ENCODE measurements at places on chromosomes 12 and 14. TPM values are rescaled to one million over a fixed set of nuclear protein-coding genes. Genes with fewer than 3 reads are reported as not detected.

Gene NUAK1
- 6.8 TPM for total RNA-seq

Gene TUNAR
- not detected for total RNA-seq

Gene PLEK2
- 15.0 TPM for total RNA-seq

Gene BATF
- total RNA-seq = 2.3 TPM

Gene GYS2
- total RNA-seq = not detected

DNA sequence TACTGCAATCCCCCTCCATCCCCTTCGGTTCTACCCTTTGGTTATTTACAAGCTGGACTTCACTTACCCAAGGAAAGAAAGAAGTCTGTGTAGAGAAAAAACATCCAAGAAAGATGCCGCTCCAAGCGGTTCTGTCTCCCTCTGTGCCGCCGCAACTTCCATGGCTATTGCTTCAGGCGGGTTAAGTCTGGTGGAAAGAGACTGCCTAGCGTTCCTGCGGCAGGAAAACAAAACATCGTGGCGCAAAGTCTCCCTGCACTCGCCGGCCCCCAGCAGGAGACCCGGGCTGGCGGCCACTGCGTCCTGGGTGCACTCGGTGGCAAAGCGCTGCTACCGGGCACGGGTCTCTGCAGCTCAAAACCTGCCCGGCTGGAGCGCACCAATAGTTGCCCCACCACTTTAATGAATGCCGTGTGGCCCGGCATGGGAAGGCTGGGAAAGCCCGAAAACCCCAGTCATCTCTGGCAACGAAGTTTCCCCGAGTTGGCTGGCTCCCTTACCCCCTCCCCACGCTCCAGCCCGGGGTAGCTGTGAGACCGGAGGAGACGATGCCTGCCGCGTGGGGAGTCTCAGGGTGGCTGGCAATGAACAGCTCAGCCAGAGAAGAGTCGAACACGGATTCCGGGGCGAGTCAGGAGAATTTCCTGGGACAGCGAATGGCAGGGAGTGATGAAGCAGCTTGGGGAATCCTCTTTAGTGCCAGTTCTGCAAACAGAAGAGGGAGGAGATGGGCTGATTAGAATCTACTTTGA lies 3.5 kb upstream of the KCNK10 start:
- DNase-seq = no peak

DNA sequence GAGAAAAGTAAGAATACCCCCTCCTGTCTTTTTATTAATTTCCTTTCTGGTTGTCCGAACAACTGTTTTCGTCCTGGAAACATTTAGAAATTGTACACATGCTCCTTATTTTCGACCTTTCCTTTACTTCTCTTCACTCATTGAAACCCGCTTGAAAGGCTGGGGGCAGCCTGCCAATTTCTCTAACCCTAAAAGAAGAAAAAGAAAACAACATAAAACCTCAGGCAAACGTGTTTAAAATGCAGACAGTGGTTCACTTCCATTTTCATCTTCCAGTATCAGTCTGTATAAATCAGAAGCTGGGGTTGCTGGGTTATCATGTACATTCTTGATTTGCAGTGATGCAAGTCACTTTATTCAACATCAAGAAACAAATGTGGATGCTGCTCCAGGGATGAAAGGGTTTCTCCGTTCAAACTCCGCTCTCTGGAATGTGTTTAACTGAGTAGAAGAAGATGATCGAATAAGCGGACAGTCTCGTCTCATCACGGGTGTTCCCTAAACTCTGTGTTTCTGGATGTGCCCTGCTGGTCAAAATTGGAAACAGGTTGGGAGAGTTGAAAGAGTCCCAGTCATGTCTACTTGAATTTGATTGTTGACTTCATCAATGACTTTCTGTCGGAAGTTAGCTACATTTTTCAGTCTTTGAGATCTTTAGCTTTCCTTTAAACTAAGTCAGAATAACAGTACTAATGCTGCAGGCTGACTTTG lies 1042.2 kb downstream of the BCL11B start:
- DNase-seq = no peak

DNA sequence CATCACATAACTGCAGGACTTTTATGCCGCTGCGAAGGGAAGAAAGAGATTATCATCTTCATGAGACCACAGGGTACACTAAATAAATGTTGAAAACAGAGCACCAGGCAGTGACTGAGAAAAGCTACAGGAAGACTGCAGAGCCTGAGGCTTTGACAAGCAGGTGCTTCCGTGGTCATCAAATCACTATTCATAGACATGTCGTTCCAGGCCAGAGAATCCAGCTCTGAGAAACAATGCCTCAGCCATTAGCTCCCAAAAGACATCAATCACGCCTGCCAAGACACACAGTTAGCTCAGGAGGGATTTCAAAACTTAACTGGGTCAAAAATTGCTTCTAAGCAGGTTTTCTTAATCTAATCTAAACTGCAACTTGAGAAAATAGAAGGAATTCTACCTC lies 47.2 kb upstream of the GARIN6 start:
- no peak for DNase-seq

DNA sequence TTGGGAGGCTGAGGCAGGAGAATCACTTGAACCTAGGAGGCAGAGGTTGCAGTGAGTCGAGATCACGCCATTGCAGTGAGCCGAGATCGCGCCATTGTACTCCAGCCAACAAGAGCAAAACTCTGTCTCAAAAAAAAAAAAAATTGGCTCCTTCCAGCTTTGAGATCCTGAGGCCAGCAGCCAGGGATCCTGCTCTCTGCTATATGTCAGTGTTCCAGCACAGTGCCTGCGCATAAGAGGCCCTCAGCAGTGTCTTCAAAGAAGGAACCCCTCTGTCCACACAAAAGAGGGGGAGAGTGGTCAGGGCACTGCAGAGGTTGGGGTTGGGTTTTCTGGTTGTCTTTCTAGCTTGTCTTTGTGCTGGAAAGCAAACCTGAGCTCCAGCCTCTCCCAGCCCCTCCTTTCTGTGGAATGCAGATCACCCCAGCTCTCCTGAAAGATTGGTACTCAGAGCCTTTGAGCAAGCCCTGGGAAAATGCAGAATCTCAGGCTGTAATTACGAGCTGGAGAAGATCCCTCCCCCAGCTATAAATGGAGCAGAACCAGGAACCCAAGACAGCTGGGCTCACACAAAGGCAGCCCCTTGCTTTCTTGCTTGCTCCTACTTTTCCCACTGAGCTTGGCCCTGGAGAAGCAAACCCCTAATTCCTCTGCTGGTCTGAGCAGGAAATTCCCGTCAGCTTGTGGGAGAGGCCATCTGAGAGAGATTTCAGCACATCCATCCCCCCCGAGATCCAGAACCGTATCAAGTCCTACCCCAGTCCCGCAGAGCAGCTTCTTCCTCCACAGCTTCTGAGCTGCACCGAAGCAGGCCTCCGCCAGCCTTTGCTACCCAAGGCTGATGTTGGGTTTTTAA lies 205.7 kb downstream of the ZFP36L1 start:
- DNase-seq = no peak

GRCh38 chr14:100557658-100558057 lies 29.6 kb downstream of the BEGAIN start:
- no peak for DNase-seq

DNA sequence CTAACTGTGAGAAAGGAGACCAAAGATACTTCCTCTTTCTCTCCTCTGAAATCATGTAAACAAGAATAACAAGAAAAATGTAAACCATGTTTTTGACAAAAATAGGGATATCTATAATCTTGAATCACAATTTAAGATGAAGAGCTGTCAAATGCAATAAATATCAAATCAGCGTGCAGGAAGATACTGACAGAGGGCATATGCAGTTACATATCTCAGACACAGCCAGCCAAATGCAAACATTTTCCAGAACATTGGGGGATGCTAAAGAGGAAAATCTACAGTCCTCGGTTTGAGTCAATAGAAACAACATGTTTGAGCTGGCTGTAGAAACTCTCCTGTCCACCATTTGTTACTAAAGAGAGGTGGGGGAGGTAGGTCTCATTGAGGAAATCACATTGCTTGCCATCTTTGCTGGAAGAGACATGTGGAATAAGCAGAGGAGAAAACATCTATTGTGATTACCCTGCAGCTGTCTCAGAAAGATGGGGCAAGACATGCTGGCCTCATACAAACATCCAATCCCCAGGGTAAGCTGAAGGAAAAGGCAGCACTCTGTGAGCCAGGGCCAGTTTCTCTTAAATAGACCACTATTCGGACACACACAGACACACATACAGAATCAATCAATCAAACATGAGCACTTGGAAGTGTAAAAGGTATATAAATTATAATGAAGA lies 43.5 kb downstream of the CNTN1 start:
- no peak for DNase-seq

DNA sequence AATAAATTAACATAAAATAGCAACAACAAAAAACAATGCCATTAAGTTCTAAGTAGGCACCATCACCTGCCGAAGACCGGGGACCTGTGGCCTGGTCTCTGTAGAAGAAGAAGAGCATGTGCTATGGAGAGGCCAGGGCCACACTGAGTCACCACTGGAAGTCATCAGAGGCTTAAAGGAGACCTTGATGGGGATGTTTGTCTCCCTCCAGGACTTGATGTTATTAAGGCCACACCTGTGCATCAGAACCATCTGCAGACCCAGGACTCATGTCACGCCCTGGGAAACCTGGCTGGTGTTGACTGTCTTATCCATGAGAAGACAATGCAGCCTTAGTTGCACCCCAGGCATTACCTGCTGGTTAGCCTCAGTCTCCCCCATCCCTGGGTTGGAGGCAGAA lies 292.3 kb downstream of the AACS start:
- no peak for DNase-seq

- no peak for DNase-seq
Observed at GRCh38 chr12:27530157-27530922, 6.3 kb downstream of the PPFIBP1 start.

- DNase-seq = no peak
Observed at GRCh38 chr14:89911010-89911919, 43.3 kb downstream of the EFCAB11 start.

DNA sequence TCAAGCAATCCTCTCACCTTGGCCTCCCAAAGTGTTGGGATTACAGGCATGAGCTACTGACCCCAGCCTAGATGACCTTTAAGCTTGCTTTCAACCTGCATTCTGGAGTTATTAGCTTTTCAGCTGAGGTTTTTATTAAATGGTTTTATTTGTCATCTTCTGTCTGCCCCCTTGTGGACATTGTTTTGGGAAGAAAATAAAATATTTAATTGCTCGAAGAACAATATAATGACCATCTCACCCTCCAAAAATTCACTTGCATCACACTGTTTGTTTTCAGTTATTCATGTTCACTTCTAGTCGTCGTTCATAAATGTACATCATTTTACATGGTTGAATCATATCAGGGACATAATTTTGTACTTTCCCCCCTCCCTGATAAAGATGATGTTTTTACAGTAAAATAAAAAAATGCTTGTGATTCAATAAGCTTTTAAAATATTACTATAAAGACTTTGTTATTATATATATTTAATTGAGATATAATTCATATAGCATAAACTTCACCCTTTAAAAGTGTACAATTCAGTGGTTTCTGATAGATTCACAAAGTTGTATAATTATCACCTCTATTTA lies 10.1 kb upstream of the SPATS2 start:
- DNase-seq = no peak

- DNase-seq = no peak
Observed at GRCh38 chr12:59370933-59371332, 224.9 kb upstream of the SLC16A7 start.

DNA sequence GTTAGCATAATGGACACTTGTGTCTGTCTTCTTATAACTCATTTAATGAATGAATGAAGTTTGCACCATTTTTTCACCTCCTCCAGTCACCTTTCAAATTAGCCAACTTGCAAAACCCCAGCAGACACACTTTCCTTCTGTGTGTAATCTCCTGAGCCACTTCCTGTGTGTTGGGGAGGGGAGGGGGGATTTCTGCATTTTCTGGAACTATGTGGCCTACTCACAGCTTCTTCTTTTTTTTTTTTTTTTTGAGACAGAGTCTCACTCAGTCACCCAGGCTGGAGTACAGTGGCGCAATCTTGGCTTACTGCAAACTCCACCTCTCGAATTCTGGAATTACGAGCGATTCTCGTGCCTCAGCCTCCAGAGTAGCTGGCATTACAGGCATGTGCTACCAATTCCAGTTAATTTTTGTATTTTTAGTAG lies 4.1 kb upstream of the SERPINA1 start:
- DNase-seq = no peak

- no peak for DNase-seq
Observed at GRCh38 chr14:99226687-99227086, 45.3 kb downstream of the BCL11B start.

DNA sequence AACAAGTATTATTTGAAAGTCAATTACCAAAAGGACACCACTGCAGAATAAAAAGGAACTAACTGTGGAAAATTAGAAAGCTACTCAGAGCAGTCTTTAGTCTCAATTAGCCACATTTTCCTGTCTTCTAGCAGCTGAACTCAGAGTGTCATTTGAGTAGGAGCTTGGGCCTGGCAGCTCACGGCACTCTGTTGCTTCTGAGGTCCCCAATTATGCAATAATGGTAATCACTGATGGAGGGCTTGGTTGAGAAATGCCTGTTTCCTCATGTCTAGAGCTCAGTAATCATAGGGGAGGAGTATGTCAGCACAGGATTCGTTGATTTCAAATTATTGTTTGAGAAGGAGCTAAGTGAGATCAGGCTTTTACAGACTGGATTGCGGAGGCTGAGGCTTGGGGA lies 108.6 kb downstream of the VRK1 start:
- no peak for DNase-seq

DNA sequence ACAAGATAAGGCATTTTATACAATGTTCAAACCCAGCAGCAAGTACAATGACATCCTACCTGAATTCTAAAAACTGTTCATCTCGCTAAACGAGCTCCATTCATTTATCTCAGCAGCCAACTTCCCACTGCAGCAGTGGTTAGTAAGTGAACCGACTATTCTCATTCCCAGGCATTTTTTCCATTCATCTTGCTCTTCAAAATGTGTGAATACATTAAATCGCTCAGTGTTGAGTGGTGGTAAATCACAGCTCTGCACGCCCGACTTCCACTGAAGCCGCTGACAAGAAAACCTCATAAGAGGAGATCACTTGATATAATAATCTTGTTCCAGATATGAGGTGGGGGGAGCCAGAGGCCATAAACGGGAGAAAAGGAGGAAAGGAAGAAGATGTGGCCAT lies 746.2 kb upstream of the USP15 start:
- no peak for DNase-seq

Measured in mucosa of descending colon (tissue), 3 donors.